ENCODE measurements at places on chromosomes 12 and 14. TPM values are rescaled to one million over a fixed set of nuclear protein-coding genes. Genes with fewer than 3 reads are reported as not detected.

Gene STON2
- not detected for total RNA-seq

Gene SYNE2
- total RNA-seq = 212 TPM

GRCh38 chr12:1946296-1946695 lies 27.8 kb upstream of the CACNA2D4 start:
- no peak for DNase-seq

GRCh38 chr12:89701606-89702206 lies 6.9 kb downstream of the ATP2B1 start:
- no peak for DNase-seq

GRCh38 chr12:70403826-70404225 lies 37.7 kb downstream of the KCNMB4 start:
- no peak for DNase-seq

DNA sequence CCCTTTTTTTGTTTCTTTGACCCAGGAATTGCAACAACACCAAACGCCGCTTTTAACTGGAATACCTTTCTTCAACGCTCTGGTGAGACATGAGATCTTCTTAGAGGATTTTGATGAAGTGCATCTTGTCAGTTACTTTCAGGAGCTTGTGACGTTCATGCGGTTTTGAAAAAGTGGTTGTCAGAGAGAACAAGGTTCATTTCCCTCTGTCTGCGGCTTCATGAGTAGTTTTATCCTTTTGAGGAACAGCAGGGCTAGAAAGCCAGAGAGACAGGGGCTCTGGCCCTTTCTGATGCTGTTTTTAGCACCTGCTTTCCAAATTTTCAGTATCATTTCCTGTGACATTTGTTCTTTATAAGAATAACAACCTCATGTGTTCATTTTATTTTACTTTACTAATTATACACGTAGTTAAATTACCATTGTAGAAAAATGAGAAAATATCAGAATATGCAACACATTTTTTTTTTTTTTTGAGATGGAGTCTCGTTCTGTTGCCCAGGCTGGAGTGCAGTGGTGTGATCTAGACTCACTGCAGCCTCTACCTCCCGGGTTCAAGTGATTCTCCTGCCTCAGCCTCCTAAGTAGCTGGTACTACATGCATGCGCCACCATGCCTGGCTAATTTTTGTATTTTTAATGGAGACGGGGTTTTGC lies 61.8 kb downstream of the GLT1D1 start:
- DNase-seq = peak; percentile 3

- DNase-seq = no peak
Observed at GRCh38 chr12:7571257-7571656, 67.7 kb upstream of the CD163 start.

GRCh38 chr12:91053951-91054715 lies 3.7 kb downstream of the KERA start:
- no peak for DNase-seq

DNA sequence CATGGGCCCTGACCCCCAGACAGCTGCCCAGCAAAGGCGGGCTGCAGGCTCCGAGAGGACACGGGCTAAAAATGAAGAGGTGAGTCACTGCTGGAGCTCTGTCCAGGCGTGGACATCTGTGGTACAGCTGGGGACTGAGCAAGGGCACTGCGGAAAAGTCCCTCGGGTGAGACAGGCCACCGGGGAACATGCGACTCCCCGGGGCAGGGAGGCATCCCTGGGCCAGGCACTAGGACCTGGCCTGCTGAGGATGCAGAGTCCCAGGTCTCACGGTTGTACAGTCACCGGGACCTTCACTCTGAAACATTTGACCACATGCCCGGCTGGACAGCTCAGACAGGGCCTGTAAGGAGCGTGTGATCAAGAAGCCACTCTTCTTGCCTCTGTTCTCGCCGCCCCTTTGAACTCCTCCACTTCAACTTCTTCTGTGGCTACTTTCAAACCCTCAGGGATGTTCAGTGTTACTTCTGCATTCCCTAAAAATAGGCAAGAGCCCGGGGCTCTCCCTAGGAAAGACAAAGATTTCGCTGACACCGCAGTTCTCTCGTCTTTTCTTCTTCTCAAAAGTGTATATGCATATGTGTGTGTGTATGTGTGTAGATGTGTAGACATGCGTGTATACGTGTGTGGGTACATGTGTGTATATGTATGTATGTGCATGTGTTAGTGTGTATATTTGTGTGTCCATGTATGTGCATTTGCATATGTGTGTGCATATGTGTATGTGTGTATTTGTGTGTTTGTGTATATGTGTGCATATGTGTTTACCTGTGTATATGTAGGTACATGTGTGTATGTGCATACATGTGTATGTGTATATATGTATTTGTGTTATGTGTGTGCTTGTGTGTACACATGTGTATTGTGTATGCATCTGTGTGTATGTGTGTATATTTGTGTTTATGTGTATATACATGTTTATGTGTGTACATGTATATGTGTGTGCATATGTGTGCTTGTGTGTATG lies 5.0 kb upstream of the RFLNA start:
- no peak for DNase-seq

GRCh38 chr14:37711831-37712475 lies 116.5 kb downstream of the TTC6 start:
- no peak for DNase-seq

DNA sequence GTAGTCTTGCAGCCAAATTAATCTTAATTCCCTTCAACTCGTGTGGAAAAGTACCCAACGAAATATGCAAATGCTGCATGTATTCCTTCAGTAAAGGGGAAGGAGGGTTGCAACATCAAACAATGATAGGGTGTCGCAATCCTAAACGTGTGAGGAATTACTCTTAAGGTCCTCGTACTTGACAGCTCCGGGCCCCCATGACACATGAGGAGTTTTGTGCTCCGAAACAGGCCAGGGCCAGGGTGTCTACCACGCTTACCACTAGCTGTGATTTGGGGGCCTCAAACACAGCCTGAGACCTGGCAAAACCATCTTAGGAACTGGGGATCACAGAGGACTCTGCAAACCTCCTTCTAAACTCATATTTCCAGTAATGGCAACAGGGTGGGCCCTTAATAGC lies 20.4 kb downstream of the FOS start:
- no peak for DNase-seq

GRCh38 chr14:40955131-40955505 lies 651.6 kb upstream of the LRFN5 start:
- no peak for DNase-seq

DNA sequence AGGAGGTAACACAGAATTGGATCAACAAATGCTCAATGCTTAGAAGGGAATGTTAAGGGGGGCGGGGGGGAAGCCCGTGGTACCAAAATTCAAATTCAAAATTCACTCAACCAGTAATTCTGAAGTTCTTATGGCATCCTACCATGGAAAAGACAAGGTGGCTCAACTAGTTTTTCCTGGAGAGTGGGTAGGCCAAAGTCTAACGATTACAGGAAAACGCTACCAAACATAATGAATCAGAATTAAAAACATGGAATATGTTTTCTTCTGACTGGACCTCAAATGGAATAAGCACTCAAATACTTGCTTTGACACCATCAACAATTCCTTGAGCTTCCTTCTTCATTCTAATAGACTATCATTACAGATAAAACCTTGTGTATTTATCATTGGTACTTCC lies 2.3 kb downstream of the NACA start:
- DNase-seq = no peak

GRCh38 chr12:63220921-63221320 lies 69.9 kb upstream of the AVPR1A start:
- DNase-seq = no peak

DNA sequence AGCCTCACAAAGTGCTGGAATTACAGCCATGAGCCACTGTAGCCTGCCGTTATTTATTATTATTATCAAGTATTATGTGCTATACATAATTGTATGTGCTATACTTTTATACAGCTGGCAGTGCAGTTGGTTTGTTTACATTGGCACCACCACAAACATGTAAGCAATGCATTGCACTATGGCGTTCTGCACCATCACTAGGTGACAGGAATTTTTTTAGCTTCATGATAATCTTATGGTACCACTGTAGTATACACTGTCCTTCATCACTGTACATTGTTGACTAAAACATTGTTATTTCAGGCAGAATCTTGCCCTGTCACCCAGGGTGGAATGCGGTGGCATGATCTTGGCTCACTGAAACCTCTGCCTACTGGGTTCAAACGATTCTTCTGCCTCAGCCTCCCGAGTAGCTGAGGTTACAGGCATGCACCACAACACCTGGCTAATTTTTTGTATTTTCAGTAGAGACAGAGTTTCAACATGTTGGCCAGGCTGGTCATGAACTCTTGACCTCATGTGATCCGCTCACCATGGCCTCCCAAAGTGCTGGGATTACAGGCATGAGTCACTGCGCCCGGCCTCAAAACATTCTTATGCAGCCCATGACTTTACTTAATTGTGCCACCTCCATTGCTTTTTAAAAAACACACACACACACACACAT lies 17.1 kb downstream of the MRPL42 start:
- no peak for DNase-seq

Data from OCI-LY7 (cell line).